SJSA1 (cell line): ENCODE measurements at places on chromosomes 16 and 17. TPM values are rescaled to one million over a fixed set of nuclear protein-coding genes. Genes with fewer than 3 reads are reported as not detected.

The PDILT gene
- total RNA-seq, result not detected in 2 replicates

- no peak for DNase-seq
Observed at GRCh38 chr16:12133729-12134128, 157.2 kb downstream of the SNX29 start.

DNA sequence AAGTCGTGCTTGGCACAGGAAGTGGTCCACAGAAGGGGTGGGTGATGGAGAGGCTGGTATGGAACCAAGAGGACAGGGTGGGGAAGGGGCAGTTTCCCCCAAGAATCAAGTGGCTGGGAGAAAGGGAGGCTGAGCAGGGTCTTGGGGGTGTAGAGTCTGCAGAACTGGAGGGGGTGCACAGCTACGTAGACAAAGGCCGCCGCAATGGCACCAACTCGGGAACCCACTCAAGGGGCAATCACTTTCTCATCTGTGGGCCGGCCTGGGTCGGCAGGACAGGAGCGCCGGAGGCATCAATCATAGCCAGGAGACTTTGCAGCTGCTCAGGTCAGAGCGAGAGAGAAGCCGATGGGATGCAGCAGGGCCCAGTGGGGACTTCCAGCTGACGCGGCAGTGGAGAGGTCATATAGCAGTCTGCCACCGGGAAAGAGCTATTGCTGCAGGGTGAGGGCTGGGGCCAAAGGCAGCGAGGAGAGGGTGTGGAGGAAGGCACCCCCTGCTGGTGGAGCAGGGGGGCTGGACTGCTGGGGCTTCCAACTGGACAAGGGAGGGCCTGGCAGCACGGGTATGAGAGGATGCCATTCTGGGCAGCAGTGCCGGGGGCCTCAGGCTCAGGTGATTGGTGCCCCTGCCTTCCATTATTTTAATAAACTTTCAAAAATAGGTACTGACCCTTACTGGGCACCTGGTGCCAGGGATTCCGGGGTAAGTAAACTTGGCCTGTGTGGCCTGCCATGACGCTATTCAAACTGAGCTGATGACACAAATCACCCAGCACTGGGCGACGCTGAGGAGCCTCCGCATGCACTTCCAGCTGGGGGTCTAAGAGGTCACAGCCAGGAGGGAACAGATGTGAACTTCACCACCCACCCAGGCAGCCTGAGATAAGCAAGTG, 52.5 kb upstream of the MTSS2 start:
- DNase-seq, result peak; percentile 75

GRCh38 chr16:25692742-25693508, 1.2 kb downstream of the HS3ST4 start:
- DNase-seq, result no peak

DNA sequence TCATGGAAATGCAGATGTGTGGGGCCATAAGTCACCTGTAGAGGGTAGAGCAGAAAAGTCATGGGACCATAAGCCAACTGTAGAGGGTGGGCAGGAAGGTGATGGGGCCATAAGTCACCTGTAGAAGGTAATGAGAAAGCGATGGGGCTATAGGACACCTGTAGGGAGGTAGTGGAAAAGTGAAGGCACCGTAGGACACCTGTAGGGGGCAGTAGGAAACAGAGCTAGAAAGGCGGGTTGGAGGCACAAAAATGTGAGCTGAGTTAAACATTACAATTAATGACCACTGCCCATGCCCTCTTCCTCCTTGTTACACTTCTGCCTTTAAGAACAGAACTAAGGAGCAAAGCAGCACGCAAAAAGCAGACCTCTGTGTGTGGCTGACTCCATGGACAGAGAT, 150.1 kb downstream of the SHISA6 start:
- DNase-seq, result no peak

GRCh38 chr16:4970010-4970409, 11.9 kb downstream of the SEC14L5 start:
- no peak for DNase-seq
